ENCODE measurements at places on chromosomes 3 and 15.
A peak's percentile ranks its signal among the peaks of the same experiment; 100 is the strongest.

DNA sequence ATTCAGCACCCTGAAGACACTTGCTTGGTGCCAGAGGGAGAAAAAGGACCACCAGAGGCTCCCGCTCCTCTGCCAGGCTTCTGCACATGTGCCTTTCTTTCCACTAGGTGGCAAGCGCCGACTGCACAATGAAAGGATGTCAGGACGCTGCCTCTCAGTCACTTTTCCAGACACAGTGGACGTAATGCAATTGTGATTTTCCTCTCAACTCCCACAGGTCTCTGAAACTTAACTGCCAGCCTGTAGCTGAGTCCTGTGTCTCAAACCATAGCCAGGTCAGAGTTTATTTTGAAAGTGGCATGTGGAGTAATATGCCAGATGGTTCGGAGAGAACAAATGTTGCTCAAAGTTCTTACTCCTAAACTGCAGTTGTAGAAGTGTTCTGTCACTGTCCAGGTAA is 162.9 kb downstream of the ITPR1 start:
- DNase-seq = peak; percentile 81

DNA sequence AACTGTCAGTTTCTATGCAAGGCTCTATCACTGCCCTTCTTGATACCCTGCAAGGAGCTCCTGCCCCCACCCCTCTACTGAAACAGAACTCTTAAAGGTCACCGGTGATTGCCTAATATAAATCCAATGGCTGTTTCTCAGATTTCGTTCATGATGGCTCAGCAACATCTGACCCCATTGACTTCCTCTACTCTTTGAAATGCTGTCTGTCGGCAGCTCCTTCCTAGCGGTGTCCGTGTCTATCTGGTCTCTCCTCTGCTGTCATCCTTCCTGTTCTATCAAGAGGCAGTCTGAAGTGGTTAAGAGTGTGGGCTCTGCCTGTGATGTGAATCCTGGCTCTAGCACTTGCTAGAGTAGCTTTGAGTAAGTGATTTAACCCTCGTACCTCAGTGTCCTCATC is 5.5 kb downstream of the TMEM266 start:
- no peak for DNase-seq

DNA sequence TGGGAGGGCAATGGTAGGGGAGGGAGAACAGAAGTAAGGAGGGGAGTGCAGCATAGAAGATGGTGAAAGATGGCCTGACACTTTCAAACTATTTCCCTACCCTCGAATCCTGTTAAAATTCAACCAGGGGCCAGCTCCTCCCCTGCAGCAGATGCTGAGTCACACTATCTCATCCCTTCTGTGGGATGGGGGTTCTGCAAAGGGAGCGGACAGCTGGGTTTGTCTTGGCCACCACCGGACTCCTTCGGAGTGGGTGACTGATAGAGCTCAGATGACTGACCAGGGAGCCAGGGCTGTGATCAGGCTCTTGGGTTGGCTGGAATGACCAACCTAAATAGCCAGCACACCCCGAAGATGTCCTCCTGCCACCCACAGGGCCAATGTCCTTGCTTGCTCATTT is 33.6 kb upstream of the TMCC1 start:
- DNase-seq = no peak

- DNase-seq = no peak
Observed at GRCh38 chr3:65857327-65857726, 181.4 kb downstream of the MAGI1 start.

DNA sequence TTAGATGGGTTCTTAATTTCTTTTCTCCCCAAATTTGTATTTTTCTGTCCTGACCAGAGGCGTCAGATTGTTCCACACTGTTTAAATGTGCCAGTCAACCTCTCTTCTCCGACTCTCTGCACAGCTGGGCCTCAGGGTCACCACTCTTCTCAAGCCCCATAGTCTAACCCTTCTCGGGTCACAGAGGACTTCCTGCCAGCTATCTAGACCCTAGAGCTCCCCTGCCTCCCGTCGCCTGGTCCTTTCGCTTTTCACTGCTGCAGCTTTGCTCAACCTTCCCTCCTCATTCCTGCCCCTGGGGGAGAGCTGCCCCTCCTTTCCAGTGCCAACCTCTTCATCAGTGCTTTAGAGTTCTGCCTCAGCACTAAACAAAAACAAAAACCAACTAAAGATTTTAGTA is 151.7 kb downstream of the ATG7 start:
- no peak for DNase-seq

GRCh38 chr3:156488767-156489166 is 66.2 kb downstream of the SSR3 start:
- DNase-seq = peak; percentile 65

All from endothelial cell of umbilical vein (primary cell).